ENCODE measurements at places on chromosomes 3 and 15. TPM values are rescaled to one million over a fixed set of nuclear protein-coding genes. Genes with fewer than 3 reads are reported as not detected.

Gene ALS2CL
- total RNA-seq = 134 TPM

Gene IQCH
- 1.5 TPM for total RNA-seq

Gene FANCD2OS
- not detected for total RNA-seq

Gene GOLGA8J
- total RNA-seq = not detected

Gene ZBBX
- total RNA-seq = not detected

Gene IL17RE
- total RNA-seq = 15.2 TPM

Gene FOXL2
- 1.5 TPM for total RNA-seq

Gene HIGD2B
- not detected for total RNA-seq

Gene PAK6
- total RNA-seq = 19.9 TPM

Gene MCCC1
- total RNA-seq = 47.4 TPM

Gene CCR8
- not detected for total RNA-seq

GRCh38 chr15:78915341-78916087, 29.3 kb downstream of the CTSH start:
- no peak for DNase-seq

GRCh38 chr3:12060139-12060845, 56.1 kb downstream of the SYN2 start:
- no peak for DNase-seq

- DNase-seq = no peak
These were observed 504.9 kb downstream of the TBL1XR1 start for GRCh38 chr3:176692199-176692965.

DNA sequence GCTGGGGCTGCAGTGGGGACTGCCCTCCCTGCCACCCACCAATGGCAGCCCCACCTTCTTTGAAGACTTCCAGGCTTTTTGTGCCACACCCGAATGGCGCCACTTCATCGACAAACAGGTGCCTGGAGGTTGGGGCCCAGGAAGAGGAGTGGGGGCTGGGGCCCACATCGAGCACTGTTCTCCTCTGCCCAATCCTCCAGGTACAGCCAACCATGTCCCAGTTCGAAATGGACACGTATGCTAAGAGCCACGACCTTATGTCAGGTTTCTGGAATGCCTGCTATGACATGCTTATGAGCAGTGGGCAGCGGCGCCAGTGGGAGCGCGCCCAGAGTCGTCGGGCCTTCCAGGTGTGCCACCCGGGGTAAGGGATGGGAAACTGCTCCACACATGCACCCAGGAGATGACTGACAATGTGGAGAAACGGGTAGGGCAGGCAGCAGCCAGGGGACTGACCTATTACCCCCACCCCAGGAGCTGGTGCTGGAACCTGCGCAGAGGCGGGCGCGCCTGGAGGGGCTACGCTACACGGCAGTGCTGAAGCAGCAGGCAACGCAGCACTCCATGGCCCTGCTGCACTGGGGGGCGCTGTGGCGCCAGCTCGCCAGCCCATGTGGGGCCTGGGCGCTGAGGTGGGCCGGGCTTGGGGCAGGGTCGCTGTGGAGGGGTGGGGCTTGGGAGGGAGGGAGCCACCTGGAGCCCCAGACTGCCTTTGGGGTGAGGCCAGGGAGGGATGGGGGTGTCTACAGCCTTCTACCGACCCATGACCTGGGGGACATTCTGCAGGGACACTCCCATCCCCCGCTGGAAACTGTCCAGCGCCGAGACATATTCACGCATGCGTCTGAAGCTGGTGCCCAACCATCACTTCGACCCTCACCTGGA, 22.9 kb downstream of the NBEAL2 start:
- DNase-seq = no peak

DNA sequence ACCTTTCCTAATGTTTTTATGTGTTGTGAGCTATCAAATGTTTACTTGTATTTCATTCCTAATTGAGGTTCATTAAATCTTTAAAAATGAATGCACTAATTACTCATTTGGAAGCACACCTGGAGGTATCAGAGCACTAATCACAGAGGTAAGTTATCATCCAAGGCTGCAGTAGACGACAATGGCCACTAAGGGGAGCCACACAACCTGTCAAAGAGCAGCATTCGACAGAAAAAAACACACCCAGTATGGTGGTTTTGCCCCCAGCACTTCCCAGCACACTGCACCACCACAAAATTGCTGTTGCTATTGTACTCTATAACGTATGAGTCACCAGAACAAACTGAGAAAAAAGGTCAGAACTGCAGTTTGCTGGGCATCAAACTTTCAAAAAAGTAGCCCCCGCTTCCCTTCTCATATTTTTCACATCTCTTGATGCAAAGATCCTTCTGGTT, 205.9 kb upstream of the IGF1R start:
- DNase-seq = no peak

DNA sequence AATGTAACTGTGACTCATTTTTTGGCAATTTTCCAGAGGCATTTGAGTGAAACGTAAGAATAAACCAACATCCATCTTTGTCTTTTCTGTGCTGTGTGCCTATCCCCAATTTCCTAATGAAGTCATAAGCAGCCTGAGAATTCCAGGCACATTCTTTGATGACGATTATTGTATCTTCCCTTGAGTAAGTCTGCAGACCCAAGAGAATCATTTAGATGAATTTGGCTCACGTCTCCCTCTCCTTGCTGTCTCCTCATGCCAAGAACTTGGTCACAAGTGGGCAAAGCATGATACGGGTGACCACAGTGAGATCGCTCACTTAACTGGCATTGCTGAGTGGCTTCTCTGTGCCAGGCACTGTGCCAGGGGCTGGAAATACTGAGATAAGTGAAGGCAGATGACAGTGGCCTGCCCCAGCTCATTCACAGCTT, 384.5 kb upstream of the IL12A start:
- DNase-seq = no peak

- no peak for DNase-seq
These were observed 101.1 kb downstream of the PDZRN3 start for GRCh38 chr3:73523661-73524060.

DNA sequence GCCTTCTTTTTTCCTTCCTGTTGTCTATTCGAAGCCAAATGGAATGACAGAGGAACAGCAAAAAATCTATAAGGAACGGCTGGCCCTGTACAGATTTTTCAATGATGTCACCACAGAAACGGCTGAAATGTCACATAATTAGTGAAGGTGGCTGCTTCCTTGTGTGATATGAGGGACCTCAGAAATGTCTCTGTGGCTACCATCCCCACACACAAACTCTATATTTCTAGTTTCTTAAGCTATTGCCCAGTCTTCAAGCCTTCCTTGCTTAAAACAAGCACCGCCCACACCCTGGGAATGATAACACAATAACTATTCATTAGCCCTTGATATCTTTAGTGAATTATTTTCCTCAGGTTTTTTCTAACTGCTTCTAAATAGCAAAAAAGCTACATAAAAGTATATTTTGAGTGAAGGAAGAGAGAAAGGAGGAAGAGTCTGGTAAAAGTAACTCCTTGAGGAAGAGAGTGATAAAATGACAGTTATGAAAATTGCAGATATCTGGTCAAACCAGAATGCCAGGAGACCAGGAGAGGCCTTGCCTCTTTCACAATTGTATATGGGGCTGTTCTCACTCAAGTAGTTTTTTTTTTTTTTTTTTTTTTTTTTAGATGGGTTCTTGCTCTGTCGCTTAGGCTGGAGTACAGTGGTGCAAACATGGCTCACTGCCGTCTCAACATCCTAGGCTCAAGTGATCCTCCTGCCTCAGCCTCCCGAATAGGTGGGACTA, 38.7 kb downstream of the FMN1 start:
- no peak for DNase-seq

GRCh38 chr3:71010726-71011455, 572.6 kb downstream of the FOXP1 start:
- no peak for DNase-seq

DNA sequence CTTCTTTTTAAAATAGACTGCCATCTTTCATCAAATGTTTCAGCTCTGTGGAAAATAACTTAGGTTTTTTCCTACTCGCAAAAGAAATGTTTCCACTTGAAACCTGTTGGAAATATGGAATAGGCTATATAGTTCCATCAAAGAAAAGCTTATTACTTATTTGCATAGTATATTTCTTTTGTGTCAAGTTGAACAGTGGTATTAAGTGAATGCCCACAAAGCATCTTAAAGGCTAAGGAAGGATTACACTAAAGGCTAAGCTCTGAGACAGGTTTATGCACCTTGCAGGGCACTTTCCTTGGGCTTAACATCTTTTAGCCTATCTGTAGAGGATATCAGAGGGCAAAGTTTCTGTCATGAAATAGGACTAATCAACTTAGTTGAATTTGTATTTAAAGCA, at the start of gene SAMD7:
TSS of gene SAMD7 (plus strand) at position 301 of the 400 bp plus-strand sequence. CDS start 7,927 bp downstream, outside the sequence.
- no peak for DNase-seq

- DNase-seq = no peak
These were observed 8.9 kb downstream of the SEMA5B start for GRCh38 chr3:123018683-123019082.

- peak; percentile 77 for DNase-seq
These were observed 22.6 kb upstream of the SLC41A3 start for GRCh38 chr3:126106336-126107202.

GRCh38 chr3:170532573-170532972, 53.3 kb downstream of the SLC7A14 start:
- DNase-seq = no peak

DNA sequence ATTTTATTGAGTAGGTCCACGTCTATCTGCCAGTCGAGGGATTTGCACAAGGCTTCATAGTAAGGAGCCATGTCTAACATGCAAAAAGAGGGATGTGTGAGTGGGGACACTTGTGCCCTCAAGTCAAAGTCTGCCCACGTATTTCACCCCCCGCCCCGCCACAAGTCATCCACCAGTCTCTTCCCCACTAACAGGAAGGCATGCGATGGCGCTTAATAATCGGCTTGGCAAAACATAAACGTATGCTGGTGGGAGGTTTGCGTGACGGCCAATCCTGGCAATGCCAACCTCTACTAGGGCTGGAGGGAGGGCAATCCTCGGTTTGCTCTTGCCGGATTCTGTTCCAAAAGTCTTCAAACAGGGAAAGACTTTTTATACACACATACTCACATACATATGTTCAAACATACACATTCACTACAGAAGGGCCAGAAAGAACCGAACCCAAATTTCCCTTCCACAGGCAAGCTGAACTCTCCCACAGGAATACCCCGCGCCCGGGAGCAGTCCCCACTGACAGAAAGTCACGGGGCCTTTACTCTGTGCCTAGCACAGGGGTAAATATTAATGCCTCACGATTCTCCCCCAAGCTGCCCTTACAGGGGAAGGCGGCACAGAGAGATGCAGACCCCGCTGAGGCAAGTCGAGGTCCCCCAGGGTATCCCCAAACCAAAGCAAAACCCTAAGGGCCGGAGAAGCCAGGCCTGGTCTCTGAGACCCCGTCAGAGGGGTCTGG, 675 bp downstream of the PSMD6 start:
- no peak for DNase-seq

- no peak for DNase-seq
These were observed 8.8 kb upstream of the EXOG start for GRCh38 chr3:38487323-38487722.

- DNase-seq = no peak
These were observed 154.9 kb downstream of the LEKR1 start for GRCh38 chr3:156981005-156981404.

GRCh38 chr3:155329513-155330048, 36.1 kb upstream of the STRIT1 start:
- DNase-seq = no peak

DNA sequence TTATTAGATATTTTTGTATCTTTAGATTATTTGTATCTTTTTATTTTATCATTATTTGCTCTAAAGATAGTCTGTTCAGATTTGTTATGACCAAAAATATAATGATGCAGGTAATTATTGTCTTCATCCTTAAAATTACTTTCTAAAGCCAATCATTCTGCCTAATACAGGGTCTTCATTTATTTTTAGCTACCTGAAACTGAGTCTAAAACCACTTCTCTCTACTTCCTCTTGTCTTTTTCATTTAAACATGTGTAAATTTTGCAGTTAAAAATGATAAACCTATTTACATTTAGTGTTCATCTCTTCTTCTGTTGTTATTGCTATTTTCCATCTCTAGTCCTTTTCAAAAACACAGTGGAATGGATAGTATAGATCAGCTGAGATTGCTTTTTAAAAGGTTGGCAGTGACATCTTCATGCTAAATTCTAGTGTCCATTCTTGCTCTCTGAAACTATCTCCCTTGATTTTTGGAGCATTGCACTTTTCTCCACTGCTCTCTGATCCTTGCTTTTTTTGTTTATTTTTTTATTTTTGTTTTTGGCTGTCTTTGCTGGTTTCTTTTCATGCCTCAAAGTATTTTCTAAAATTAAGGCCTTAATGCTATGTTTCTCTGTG, 91.8 kb downstream of the UBE2E2 start:
- no peak for DNase-seq

GRCh38 chr3:3237979-3238378, 58.5 kb upstream of the CRBN start:
- DNase-seq = no peak

DNA sequence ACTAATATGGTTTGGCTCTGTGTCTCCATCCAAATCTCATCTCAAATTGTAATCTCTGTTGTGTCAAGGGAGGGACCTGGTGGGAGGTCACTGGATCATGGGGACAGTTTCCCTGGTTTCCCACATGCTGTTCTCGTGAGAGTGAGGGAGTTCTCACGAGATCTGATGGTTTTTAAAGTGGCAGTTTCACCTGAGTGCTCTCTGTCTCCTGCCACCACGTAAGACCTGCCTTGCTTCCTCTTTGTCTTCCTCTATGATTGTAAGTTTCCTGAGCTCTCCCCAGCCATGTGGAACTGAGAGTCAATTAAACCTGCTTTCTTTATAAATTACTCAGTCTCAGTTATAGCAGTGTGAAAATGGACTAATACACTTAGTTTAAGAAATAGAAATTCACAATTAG, 228.9 kb downstream of the CD47 start:
- DNase-seq = no peak

GRCh38 chr3:124620600-124621063, 109.6 kb upstream of the UMPS start:
- DNase-seq = no peak

GRCh38 chr3:196867155-196867506, 589 bp upstream of the SENP5 start:
- no peak for DNase-seq

DNA sequence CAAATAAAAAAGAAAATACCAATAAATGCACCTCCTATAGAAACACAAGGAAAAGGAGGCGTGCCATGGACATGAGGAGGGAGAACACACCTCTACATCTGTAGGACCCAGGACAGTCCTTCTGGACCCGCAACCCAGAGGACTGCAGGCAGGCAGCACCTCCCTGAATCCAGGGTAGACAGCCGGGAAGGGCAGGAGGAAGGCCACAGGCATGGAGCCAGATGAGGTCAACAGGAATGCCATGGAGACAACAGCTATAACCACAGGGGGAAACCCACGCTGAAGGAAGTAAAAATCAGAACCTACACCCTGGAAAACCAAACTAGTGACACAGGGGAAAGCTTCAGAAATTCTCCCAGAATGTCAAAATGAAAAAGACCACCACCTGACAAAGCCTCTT, 248.8 kb upstream of the NSMCE3 start:
- no peak for DNase-seq

GRCh38 chr3:144270100-144270499, 298.5 kb downstream of the DIPK2A start:
- no peak for DNase-seq

- DNase-seq = no peak
These were observed 250.5 kb downstream of the UACA start for GRCh38 chr15:70512772-70513362.

DNA sequence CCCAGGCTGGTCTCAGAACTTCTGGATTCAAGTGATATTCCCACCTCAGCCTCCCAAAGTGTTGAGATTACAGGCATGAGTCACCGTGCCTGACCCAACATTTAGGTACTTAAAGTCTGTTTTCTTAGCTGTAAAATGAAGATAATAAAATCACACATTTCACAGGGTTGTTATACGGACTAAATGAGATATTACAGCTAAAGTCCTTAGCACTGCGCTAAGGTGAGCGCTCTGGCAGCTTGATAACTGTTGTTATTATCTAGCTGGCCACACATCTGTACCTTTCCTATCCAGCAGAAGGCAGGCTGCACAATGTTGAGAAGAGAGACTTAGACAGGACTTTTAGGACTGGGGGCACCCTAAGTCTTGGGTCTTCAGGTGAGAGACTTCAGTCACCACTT, 2.7 kb upstream of the LIPH start:
- no peak for DNase-seq

Data from vagina (tissue), 2 donors.